ENCODE measurements at places on chromosomes 12 and 14.

- DNase-seq = no peak
These were observed 151.6 kb downstream of the HELB start for GRCh38 chr12:66453844-66454243.

GRCh38 chr14:23621204-23621931 lies 14.8 kb upstream of the DHRS2 start:
- DNase-seq = no peak

DNA sequence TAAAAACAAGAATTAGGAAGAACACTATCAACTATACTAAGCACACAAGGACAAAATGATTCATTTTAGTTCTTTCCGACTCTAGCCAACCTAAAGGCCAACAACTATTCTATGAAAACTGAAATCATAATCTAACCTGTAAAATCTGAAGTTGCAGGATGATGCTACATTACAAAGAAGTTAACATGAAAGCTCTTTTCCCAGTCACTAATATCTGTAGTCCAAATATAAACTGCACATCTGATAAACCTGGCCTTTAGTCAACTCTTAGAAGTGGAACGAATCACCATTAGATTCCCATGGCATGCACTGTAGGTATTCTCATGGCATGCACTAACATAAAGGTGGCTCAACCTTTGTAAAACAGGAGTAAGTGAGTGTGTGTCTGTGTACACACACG lies 41.7 kb downstream of the BLTP3B start:
- no peak for DNase-seq

DNA sequence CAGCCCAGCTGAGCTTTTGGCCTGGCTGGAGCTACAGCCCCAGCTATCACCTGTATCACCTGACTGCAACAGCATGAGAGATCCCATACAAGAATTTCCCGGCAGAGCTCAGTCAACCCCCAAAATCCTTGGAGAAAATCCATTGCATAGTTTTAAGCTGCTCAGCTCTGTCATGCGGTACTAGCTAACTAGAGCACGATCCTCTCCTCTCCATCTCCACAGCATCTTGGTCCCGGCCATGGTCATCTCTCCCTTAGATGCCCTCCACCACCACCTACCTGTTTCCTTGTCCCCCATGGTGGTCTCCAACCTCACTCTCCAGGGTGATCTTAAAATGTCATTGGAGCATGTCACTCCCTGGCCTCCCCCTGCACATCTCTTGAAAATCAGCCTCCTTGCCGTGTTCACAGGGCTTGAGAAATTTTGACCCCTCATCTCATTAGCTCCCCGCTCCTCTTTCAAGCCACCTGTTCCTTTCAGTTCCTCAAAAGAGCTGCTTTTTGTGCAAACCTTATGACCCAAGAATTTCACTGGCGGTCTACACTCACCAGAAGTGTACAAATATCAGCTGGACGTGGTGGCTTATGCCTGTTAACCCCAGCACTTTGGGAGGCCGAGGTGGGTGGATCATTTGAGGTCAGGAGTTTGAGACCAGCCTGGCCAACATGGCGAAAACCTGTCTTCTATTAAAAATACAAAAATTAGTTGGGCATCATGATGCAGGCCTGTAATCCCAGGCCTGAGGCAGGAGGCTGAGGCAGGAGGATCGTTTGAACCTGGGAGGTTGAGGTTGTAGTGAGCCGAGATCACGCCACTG lies 8.1 kb upstream of the CLMN start:
- DNase-seq = no peak

- DNase-seq = no peak
These were observed 17.9 kb downstream of the PROX2 start for GRCh38 chr14:74858022-74858421.

DNA sequence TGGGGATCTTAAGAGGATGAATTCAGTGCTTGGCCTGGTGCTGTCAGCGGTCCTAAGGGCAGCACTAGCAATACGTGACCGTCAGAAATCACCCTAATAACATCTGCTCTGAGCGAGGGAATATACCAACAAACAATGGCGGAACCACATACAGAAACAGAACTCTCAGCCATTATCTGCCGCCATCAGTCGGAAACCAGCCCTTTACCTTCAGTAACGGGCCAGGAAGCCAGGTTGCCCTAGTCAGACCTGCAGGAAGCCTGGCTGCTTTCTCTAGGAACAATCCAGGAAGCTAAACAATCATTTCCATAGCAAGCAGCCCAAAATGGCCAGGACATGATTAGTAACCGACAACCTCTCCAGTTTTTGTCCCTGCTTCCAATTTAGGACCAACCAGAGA lies 5.6 kb downstream of the CDCA4 start:
- DNase-seq = no peak

- no peak for DNase-seq
These were observed 4.6 kb upstream of the ALX1 start for GRCh38 chr12:85275374-85275773.

GRCh38 chr12:1464925-1465324 lies 129.5 kb downstream of the FBXL14 start:
- no peak for DNase-seq

DNA sequence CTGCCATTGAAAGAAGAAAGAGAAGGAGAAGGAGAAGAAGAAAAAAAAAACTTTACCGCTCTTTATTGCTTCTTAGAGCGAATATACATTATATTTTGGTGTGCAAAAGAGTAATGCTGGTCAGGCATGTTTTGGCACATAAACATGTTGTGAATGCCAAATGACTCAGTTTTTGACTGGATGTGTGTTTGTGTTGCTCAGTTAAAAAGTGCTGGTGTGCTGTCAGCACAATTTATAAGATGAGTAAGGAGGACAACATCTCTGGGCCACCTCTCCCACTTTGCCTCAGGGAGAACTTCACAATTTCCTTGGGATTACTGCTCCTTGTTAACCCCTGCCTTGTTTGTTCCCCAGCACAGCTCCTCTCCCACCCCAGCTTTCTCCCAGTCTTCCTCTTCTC lies 584.8 kb downstream of the ETNK1 start:
- DNase-seq = no peak

- DNase-seq = no peak
These were observed 29.1 kb upstream of the ANO6 start for GRCh38 chr12:45186762-45187161.

DNA sequence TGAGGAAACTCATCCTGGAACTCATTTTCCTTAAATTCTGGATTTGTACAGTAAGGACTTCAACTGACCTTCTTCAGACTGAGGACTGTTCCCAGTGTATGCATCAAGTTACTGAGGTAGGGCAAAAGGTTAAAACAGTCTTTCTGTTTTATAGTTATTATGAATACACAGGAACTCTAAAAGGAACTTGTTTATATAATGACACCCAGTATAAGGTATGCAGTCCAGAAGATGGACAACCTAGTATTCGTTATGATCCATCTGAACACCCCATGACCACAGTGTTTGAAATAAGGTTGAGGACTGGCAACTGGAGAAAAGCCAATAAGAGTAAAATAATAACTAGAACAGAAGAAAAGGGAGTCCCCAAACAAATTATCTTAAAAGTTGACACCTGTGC lies 779.9 kb upstream of the TMEM132C start:
- DNase-seq = no peak

- DNase-seq = no peak
These were observed 84.2 kb upstream of the GRIN2B start for GRCh38 chr12:14065616-14066015.

Measured in H54 (cell line).